ENCODE measurements at places on chromosomes 6 and 20.

GRCh38 chr20:51064137-51064536 is 41.2 kb upstream of the KCNG1 start:
- no peak for DNase-seq

DNA sequence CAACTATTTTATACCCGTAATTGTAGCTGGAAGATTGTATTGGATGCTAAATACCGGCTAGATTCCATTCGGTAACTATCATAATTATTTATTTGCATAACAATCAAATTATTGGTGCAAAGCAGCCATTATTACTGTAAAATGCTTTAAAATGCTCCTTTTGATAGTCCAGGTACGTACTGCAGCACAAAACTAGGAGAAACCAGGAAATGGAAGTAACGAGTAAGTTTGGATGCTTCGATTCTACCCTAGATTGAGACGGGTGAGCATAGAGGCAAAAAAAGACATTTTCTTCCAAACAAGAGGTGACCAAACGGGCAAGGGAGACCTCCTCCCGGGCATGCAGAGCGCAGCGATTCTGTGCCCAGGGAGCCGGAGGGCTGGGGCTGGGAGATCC is 469 bp upstream of the XRN2 start:
- DNase-seq, result no peak

DNA sequence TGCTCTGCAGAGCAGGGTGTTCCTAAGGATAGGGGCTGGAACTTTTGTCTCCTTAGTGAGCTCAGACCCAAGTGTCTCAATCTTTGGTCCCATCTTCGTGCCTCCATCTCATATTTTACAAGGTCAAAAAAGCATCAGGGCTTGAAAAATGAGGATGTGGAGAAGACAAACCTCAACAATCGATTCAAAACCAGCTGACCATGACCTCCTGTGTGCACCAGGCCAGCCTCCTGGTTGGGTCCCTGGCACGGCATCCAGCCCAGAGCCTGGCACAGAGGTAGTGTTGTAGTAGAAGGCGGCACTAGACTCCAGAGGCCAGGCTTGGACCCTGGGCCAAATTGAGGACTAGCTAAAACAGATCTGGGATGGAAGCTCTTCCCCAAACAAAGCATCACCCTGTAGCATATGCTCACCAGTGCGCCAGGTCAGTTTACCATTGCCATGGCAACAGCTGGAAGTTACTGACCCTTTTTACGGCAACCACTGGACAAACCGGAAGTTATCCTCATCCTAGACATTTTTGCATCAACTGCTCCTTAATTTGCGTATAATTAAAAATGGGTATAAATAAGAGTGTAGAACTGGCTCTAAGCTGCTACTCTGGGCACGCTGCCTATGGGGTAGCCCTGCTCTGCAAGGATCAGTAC is 69.3 kb upstream of the BLCAP start:
- no peak for DNase-seq

DNA sequence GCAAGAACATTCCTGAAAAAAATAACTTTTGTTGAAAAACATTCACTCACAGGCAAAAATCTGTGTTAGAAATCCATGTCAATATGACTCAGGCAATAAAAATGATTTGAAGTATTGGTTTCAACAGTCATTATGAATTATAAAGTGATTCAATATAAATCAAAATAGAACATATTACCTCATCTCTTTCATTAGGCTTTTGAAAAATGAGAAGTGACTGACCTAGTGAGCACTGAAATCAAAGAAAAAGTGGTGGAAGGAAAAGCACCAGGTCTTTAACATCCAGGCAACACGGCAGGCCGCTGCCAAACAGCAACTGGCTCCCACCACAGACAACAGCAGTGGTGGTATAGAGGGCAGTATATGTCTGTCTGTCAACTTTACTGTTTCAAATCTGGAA is 68.9 kb downstream of the MAN1A1 start:
- DNase-seq, result no peak

DNA sequence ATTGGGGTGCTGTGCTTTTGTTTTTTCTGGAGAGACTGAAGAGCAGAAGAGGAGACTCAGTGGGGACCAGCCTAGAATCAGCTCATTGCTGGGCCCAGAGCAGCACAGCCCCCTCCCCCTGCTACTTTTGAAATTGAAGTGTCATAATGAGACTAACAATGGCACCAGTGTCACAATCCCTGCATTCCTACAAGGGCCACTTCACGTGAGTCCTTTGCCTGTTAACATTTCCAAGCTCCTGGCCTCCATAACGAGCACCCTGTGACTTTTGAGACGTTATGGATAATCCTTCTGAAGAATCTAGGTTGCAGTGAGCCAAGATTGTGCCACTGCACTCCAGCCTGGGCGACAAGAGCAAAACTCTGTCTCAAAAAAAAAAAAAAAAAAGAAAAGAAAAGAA is 41.7 kb downstream of the CNBD2 start:
- no peak for DNase-seq

DNA sequence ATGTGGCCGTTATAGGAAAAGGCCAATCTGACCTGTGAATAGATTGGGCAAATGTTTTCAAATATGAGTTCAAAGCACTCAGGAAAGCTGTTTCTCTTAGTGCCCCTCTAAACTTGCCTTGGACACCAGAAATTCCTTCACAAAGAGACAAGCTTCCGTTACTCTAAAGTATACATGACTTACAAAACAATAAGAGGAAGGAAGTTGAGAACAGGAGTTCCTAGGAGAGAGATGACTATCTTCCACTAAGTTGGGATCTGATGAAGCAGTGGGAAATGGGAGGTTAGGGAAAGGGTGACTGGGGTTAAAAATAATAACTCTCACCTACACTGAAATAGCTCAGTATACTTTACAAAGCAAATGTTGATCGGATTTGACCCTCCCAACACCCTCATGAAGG is 50.0 kb downstream of the ISM1 start:
- DNase-seq, result no peak

- DNase-seq, result no peak
Observed at GRCh38 chr6:52015953-52016352, 71.5 kb downstream of the PKHD1 start.

DNA sequence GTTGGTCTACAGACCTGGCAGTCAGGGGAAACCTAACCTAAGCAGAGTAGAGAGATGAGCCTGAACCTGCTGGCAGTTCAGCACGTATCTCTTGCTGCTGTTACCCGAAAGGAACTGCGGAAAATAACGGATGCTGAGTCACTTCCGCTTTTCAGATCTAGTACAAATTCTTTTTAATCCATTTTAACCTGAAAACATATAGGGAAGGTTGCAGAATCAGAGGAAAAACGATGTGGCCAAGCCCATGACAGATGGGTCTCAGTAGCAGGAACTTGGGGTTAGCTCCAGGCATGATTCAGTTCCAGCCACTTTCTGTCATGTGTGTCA is 351.9 kb upstream of the PRND start:
- DNase-seq, result no peak

DNA sequence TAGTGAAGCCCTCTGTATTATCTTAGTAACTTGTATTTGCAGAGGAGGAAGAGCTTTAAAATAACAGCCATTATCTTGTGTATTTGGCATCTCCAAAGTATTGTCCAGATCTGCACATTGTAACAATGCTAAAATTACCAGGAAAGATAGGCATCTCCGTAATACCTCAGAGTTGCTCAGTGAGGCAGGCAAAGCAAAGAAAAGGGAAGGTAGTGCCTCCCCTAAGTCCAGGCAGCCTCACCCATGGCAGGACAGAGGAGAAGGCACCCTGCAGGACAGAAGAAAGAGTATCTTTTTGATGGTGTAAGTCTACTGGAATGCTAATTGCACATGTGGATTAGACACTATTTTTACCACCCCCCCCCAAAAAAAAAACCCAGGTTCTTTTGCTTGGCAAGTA is 13.6 kb upstream of the SSTR4 start:
- no peak for DNase-seq

DNA sequence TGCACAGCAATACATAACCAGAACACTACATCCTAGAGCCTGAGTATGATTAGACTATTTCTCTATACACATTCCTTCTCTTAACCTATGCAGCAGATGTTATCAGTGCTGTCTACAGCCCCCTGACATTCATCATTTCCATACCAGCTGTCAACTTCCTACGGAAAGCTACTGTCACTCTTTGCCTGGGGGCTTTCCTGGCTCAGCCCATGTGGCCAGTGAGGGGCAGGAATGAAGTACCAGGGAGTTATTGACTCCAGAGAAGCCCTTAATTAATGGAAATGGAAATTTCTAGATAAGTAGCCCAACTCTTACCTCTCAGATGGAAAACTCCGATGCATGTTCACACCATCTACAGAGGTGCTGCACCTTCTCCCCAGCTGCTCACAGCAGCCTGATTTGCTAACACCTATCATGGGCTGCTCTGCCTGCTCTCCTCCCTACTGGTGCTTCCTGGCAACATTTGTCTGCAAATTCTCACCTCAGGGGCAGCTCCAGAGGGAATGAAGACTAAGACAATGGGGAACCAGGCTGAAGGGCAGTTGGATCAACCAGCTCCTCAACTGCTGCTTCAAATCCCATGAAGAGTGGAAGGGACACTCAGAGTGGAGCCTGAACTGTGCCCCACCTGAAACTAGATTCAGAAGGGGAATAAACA is 59.6 kb downstream of the LINC00237 start:
- no peak for DNase-seq

- DNase-seq, result peak; percentile 14
Observed at GRCh38 chr6:22313796-22314195, 17.0 kb upstream of the PRL start.

- DNase-seq, result peak; percentile 71
Observed at GRCh38 chr6:31952140-31952805, 6.4 kb downstream of the CFB start.

DNA sequence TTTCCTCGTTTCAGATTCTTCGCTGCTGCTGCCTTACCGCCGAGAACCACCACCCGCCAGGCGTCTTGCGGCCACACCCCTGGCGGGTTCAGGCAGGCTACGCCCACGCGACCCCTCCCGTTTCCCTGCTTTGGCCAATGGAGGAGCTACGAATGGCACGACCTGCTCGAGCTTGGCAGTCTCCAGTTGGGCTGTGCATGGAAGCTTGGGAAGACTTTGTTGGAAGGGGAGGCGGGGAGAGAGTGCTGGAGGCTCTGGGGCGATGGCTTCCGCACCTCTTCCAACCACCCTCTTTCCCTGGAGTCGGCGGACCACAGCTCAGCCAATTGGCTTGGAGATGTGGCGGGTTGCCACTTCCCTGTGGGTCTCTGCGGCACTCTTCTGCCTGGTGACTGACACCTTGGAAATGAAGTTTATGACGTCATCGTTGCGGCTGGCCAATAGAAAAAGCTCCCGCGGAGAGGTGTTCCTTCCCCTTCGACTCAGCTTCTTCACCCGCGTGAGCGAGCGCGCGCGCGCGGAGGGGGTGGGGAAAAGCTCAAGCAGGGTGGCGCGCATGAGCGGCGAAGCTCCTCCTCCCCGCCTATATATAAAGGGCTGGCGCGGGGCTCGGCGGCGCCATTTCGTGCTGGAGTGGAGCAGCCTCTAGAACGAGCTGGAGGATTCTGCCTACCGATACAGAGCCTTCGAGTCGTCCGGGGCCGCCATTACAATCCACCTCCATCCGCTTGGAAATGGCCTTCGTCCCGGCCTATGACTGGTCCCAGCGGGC is 3.4 kb downstream of the BRD2 start:
- DNase-seq, result peak; percentile 100

DNA sequence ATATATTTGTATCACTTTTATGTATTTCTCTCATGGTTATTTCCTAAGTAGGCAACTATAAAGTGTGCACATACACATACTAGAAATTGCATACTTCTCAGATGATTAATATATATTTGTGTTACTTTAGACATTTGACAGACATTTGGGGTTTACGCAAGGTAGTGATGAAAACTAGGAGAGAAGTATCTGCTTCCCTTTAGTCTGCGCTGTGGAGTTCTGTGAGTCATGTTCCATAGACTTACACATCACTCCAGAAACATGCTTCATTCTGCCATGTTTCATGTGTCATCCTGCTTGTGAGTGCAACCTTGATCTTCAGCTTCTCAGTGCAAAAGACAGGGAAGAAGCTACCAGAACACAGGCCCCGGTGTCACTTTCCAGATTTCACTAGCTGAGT is 200.7 kb upstream of the BMP2 start:
- no peak for DNase-seq

DNA sequence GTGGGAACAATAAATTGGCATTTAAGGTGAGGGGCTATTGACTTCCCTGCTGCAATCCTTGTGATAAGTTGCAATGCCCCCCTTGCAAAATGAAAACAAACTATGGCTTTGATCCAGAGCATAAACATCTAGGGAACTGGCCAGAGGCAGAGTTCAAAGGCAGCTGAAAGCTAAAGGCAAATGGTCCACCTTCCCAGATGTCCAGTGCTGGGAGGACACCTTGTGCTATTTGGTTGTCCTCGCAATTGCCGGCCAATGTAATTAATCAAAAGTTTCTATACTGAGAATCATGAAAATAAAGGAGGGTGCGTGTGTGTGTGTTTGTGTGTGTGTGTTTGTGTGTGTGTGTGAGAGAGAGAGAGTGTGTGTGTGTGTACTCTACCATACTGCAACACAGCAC is 337.4 kb downstream of the CBLN4 start:
- DNase-seq, result no peak

GRCh38 chr20:10313701-10314100 is 95.1 kb downstream of the SNAP25 start:
- DNase-seq, result no peak

DNA sequence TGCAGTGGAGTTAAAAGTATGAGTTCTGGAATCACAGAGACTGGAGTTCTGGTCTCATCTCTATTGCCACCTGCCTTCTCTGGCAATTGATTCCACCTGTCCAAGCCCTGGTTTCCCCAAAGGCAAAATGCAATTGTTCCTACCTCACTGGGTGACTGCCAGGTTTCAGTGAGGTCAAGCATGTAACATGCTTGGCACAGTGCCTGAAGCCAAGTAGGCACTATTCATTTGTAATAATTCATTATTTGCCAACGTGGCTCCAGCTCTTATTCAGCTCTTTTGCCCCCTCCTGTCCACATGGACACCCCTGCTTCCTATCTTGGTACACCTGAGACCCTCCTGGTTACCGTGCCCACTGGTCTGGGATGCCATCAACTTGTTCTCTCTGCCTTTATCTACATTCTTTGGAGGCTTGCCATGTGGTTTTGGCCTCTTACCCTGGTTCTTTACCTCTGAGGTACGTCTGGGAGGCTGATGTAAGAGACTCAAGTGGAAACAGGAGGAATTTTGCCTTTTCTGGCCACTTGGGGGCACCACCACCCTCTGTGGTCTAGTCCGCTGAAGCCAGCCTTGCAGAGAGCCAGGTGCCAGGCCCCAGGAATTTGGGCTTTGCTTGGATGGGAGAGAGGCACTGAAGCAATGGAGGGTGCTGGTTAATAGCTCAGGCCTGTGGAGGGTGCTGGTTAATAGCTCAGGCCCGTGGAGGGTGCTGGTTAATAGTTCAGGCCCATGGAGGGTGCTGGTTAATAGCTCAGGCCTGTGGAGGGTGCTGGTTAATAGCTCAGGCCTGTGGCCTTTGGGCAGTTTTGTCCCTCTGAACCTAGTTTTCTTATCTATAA is 1.7 kb downstream of the KCNK15 start:
- DNase-seq, result peak; percentile 89

- no peak for DNase-seq
Observed at GRCh38 chr6:150567380-150567779, 32.3 kb upstream of the PLEKHG1 start.

GRCh38 chr20:16710781-16711180 is 19.0 kb upstream of the SNRPB2 start:
- no peak for DNase-seq

GRCh38 chr20:36479938-36480337 is 61.4 kb upstream of the MYL9 start:
- no peak for DNase-seq

GRCh38 chr6:155100087-155100486 is 105.0 kb downstream of the TIAM2 start:
- no peak for DNase-seq

- no peak for DNase-seq
Observed at GRCh38 chr6:152318278-152318677, 318.9 kb downstream of the SYNE1 start.

- no peak for DNase-seq
Observed at GRCh38 chr6:157593596-157593995, 212.6 kb downstream of the ZDHHC14 start.

Measured in ELF-1 (cell line).